ENCODE measurements at places on chromosomes 16 and 17.

- DNase-seq: no peak
These were observed 8.9 kb upstream of the RNF112 start for GRCh38 chr17:19402171-19402570.

GRCh38 chr16:68473358-68474070 lies 25.2 kb upstream of the SMPD3 start:
- DNase-seq: no peak

- DNase-seq: no peak
These were observed 40.3 kb downstream of the HOXB1 start for GRCh38 chr17:48490451-48490892.

- DNase-seq: no peak
These were observed 95.9 kb downstream of the RPTOR start for GRCh38 chr17:80640366-80641084.

DNA sequence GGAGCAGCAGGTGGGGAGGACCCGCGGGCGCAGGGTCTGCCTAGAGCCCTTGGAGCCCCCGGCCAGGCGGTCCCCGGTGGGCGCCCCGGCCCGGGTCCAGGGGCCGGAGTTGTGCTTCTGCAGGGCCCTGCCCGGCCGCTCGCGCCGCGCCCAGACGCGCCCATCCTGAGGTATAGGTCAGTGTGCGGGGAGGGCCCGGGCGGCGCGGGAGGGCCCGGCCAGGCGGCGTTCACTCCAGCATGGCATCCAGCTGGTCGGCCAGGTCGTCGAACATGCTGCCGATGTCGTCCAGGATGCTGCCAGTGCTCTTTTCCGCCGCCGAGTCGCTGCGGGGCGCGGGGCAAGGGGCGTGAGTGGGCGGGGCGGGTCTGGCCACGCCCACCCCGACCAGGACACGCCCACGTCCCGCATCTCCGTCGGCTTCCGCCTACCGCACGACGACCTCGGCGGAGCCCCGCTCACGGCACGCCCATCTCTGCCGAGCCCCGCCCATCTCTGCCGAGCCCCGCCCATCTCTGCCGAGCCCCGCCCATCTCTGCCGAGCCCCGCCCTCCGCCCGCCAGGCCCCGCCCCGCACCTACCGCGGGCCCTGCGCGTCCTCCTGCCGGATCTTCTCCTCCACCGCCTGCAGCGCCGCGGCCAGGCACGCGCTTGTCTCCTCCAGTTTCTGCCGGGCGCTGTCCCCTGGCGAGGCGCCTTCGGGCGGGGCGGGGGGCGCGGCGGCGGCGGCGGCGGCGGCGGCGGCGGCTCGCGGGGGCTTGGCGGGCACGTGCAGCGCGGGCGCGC lies 17.9 kb downstream of the CASKIN1 start:
- DNase-seq: no peak

- no peak for DNase-seq
These were observed 25.3 kb downstream of the BFAR start for GRCh38 chr16:14658063-14658462.

GRCh38 chr16:17323171-17323570 lies 147.6 kb downstream of the XYLT1 start:
- DNase-seq: peak; percentile 78

GRCh38 chr16:49120631-49121030 lies 161.0 kb downstream of the CBLN1 start:
- DNase-seq: no peak

- DNase-seq: no peak
These were observed 16.2 kb downstream of the MYLK3 start for GRCh38 chr16:46731691-46732555.

- no peak for DNase-seq
These were observed 33.2 kb downstream of the TUBD1 start for GRCh38 chr17:59859444-59860025.

- DNase-seq: no peak
These were observed 57.8 kb downstream of the C16orf95 start for GRCh38 chr16:87259431-87259830.
